Fibroblast of lung (primary cell): ENCODE measurements at places on chromosomes 7 and 10.

- peak; percentile 72 for DNase-seq
Observed at GRCh38 chr10:88456730-88457129, 126.4 kb downstream of the RNLS start.

GRCh38 chr10:45452743-45453452, 78.9 kb downstream of the ALOX5 start:
- no peak for DNase-seq

GRCh38 chr7:20794676-20795075, 8.0 kb upstream of the SP8 start:
- no peak for DNase-seq

- no peak for DNase-seq
Observed at GRCh38 chr10:91677911-91678310, 45.0 kb upstream of the PPP1R3C start.

DNA sequence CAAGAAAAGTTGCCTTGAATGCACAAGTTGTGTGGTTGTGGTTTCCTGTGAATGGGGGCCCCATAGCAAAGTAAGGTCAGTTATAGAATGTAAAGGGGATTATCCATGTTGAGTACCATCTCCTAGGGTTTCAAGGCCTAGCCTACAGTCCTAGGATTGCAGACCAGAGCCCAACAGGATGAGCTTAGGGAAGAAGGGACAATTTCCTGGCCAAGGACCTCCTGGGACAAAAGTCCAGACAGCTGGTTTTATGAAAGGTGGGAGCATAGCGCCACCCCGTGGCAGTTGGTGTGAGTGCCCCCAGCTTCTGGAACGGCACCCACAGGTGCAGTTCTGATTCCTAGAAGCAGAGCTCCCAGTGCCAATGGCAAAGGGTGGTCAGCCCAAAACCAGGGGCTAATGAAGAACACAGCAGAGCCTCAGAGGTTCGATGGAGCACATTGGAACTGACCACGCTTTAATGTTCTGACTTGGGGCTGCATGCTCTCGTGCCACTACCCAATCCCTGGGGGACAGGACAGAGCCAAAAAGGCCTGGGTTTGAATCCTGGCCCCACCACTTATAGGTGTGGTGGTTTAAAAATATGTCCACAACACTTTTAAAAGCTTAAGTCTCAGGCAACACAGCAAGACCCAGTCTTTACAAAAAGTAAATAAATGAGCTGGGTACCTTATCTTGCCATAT, 25.8 kb upstream of the TMEM120A start:
- DNase-seq = peak; percentile 67

DNA sequence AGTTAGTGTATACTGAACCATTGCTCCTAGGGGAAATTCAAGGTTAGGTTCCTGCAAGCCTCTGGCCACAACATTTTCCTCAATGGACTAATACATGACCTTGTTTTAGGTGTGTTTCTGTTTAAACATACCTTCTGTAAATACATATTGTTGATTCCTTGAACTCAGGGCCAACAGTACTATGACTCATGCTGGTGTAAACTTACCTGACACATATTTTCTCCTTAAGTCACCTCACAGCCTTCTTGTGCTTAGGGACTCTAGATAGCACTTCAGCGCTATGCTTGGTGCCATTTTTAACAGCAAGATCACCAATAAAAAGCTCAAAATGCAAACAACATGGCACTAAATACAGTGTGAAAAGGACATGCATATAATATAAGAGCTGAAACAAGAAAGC, 176.4 kb downstream of the TAX1BP1 start:
- DNase-seq = no peak

DNA sequence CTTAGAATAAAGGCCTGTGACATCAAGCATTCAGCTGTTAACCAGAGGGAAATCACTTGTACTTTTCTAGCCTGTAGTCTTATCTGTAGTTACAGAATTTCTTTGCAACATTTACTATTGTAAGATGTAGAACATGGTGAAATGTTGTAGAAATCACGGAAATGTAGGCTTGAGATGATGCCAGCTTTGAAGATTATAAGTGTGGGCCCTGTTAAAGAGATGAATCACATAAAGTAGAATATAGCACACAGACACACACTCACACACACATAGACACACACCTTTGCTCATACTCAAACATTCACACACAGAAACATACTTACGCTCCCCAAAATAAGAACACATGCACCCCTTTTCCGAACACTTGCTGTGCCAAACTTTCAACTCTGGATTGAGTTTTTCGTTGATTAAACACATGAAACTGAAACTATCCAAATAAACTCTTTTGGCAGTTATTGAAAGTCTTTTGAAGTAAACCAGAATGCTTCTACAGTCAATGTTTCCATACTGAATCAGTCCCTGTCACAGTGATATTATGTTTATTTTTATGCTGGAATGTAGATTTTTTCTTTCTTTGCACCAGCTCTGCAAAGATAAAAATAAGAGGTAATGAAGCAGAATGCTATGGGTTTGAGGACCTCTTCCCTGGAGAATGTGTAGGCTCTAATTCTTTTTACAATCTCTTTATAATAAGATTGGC, 230.3 kb upstream of the MEOX2 start:
- peak; percentile 65 for DNase-seq

GRCh38 chr10:46266306-46266985, 20.4 kb upstream of the ANTXRL start:
- DNase-seq = no peak

DNA sequence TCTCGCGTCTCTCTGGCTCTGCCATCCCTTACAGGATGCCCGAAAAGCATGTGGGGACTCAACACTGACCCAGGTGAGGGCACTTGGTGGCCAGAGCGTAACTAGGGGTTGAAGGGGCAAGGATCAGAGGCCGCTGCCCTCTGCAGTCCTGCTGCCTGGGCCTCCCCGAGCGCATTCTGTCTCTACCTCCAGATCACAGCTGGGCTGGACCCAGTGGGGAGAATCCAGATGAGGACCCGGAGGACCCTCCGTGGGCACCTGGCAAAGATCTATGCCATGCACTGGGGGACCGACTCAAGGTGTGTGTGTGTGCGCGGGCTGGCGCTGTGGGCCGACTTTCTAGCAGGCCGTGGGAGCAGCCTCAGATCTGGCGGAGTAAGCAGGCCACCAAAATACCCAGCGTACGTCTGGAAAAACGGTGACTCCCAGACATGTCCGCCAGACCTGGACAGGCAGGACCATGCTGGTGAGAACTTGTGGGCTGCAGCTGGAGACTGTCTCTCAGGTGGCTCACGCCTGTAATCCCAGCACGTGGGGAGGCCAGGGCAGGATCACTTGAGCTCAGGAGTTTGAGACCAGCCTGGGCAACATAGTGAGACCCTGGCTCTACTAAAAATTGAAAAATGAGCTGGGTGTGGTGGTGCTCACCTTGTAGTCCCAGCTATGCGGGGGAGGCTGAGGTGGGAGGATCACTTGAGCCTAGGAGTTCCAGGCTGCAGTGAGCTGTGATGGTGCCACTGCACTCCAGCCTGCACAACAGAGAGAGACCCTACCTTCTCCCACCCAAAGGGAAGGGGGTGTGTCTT, 3.2 kb downstream of the GNB2 start:
- no peak for DNase-seq

DNA sequence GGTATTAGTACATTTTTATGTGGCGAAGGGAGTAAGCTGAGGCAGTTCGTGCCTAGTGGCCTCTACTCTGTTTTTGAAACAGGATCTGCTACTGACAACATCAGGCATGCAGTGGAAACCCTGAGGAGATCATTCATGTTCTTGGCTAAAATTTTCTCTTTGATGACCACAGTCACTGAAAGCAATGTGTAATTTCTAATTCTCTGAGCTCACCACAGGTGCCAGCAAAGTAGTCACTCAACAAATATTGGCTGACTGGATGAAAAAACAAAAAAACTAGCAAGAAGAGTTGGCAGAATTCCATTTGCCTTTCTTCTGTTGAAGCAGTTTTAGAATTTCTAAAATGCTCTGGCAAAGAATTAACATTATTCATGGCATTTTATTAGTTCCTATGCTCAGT, 176.5 kb upstream of the KCTD7 start:
- no peak for DNase-seq

DNA sequence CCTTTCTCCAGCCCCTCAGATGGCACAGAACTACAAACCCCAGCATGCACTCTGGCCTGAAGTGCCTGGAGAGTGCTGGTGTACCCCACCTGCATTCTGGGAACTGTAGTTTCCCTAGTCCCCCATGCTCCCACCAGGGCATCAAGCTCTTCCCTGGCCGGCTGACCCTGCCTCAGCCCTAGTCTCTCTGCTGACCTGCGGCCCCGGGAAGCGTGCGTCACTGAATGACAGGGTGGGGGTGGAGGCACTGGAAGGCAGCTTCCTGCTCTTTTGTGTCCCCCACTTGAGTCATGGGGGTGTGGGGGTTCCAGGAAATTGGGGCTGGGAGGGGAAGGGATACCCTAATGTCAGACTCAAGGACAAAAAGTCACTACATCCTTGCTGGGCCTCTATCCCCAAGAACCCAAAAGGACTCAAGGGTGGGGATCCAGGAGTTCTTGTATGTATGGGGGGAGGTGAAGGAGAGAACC, 2.1 kb downstream of the NOS3 start:
- DNase-seq = no peak

GRCh38 chr10:43041422-43042342, 35.2 kb upstream of the RET start:
- no peak for DNase-seq

DNA sequence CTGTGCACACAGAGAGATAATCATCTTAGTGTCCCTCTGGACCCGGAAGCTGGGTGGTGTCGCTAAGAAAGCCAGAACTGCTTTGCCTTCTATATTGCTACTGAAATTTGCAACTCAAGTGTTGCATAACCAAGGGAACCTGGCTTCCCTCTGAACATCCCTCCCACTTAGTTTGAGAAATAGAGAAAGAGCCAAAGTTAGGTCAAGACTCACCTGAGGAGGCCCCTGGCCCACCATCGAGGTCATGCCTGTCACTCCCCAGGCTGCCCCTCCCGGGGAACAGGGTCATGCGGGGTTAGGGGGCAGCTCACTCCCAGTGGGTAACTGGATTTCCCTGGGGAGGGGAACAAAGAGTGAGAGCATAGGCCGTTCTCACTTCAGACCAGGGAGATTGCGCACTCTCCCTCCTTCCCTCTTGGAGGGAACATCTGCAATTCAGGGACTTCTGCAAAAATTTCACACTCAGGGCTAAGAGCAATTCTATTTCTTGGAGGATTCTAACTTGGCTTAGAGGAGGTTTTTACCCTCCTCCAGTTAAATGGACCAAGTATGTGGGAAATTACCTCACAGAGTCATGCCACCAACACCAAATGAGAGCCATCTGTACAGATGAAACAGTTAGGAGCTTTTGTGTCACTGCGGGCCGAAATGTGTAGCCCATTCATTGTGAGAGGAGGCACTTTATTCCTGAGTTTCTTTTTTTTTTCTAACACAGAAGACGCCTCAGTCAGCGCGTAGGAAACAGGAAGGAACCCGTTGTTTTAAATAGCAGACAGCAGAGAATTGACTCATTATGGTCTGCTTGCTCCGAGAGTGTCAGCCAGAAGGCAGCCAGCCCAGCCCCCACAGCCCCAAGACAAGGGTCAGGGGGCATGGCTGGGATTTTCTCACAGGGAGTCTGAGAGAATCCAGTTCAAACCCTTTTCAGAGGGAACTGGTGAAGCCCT, 221.3 kb downstream of the ARHGAP12 start:
- peak; percentile 64 for DNase-seq

DNA sequence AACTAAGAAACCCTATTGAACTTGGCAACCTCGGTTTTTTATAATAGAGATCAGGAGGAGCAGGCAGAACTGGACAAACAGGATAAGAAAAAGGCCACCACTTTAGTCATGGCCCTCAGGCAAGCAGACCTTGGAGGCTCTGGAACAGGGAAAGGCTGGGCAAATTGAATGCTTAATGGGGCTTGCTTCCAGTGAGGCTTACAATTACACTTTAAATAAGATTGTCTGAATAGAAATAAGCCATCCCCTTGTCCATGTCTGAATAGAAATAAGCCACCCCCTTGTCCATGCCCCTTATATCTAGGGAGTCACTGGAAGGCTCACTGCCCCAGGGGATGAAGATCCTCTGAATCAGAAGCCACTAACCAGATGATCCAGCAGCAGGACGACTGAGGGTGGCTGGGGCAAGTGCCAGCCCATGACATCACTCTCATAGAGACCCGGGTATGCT, 40.6 kb downstream of the AKR1B15 start:
- peak; percentile 38 for DNase-seq

DNA sequence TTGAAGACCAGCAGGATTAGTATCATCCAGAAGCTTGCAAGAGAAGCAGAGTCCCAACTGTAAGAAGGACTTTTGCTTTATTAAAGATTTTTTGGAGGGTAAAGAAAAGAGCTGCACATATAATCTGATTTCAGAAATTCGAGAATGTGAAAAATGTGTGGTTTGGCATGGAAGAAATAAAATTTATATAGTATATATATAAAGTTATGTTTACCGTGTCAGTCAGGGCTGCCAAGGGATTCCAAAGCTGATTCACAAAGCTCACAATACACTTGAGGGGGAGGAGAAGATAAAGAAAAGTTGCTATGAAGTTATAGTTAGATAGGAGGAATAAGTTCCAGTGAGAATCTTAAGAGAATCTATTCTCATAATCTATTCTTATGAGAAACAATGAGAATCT, 231.8 kb upstream of the CACNA2D1 start:
- no peak for DNase-seq

DNA sequence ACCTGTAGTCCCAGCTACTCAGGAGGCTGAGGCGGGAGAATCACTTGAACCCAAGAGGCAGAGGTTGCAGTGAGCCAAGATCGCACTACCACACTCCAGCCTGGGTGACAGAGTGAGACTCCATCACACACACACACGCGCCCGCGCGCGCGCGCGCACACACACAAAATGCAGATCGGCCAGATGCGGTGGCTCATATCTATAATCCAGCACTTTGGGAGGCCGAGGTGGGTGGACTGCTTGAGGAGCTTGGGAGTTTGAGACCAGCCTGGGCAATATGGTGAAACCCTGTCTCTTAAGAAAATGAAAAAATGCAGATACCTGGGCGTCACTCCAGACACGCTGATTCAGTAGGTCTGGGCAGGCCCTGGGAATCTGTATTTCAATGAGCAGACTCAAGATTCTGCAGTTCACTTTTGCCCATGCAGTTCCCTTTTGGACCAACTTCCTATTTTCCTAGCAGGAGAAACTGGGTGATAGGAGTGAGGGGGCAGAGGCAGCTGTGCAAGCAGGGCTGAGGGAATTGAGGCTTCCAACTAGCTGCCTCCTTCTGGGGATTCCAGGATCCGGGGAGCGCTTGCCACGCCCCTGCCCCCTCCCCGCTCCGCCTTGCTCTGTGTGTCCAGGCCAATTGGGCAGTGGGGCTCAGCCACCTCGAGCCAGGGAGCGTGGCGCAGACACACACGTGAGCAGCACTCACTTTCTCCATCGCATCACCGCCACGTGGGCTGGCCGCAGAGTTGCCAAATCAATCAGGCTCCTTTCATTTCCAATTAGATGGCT, 173.6 kb downstream of the SH3PXD2A start:
- no peak for DNase-seq

- no peak for DNase-seq
Observed at GRCh38 chr10:113808168-113808567, 45.7 kb downstream of the DCLRE1A start.

- no peak for DNase-seq
Observed at GRCh38 chr10:62021128-62021665, 119.7 kb downstream of the ARID5B start.
